Left cardiac atrium (tissue), 4 donors: ENCODE measurements at places on chromosomes 7 and 10.

DNA sequence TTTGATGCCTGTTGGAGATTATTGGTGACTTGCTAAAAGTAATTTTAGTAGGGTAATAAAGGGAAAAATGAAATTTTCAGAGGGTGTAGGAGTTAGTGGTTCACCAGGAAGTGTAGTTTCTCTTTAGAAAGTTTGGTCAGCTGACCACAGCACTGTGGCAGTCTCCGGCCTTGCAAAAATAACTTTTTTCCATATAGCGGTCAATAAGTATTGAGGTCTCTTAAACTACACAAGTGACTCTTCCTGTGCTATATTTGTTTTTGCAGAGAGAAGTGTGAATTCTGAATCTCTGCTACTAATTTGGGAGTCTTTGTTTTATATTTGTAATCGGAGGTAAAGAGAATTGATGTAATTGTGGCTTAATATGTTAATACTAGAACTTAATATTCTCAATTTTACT lies 24.3 kb downstream of the PTPN12 start:
- no peak for DNase-seq

GRCh38 chr10:22682237-22683139 lies 31.9 kb downstream of the PIP4K2A start:
- DNase-seq = no peak

GRCh38 chr7:127885222-127885772 lies 145.9 kb downstream of the LRRC4 start:
- DNase-seq = no peak

DNA sequence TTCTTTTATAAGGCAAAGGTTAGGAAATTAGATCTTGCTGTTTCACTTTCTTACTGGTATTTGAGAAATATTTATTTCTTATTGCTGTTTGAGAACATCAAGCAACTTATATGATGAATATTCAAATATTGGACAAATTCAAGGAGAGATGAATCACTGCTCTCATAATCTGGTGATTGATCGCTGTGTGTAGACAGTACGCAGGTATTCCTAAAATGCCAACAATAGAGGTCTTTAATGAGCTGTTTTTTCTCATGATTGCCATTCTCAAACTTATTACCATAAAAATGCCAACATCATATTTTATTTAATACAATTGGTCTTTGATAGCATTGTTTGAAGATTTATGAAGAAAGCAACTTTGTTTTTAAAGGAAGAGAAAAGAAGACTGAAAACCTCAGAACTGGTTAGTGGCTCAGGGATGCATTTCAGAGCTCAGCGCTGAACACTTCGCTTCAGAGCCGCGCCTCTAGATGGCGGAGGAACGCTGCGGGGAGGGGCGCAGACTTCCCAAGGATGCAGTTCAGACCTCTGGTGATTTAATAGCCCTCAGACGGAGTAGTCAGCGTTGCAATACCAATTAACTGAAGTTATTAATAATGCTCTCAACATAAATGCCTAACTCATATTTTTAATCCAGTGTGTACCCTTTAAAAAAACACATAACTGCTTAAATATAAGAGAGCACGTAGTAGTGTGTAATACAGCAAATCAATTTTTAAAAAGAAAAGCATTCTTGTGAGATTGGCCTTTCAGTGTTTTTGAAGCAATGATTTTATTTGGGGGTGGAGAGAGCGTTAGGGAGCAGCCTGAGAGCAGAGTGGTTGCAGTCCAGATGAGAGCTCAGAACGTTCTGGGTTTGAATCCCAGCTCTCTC lies 38.5 kb upstream of the STEAP4 start:
- DNase-seq = peak; percentile 61

DNA sequence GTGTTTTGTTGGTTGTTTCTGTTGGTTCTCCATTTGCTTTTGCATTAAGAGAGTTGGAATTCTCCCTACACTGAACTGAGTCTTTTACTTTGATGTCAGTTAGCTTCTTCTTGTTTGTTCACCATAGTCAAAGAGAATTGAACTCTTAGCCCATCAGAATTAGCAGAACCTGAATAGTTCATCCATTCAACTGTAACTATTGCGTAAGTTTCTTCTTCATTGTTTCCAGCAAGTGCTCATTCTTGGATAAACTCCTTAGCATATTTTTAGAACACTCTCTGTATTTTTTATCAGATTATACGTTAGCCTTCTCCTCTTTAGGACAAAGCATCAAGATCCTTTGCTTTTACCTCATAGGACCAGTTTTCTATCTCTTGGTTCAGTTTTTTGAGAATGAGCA lies 128.4 kb upstream of the RAB11FIP2 start:
- DNase-seq = no peak

DNA sequence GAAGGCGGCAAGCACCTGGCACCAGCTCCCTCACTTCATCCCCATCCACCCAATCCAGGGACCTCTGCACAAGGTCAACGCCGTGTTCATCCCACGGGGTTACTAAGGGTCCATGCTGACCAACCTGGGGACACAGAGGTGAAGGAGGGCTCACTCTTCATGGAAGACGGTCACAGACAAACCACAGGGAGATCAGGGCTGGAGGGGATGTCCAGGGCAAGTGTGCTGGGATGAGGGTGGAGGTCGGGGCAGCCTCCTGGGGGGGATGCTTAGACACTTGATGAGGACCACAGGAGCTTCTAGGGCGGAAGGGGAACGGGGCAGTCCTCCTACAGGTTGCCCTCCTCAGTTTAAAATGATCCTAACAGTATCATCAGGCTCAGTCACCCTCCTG lies 46.7 kb downstream of the FAM53B start:
- peak; percentile 8 for DNase-seq

- no peak for DNase-seq
These were observed 133.3 kb downstream of the KCNMA1 start for GRCh38 chr10:77504196-77504872.

DNA sequence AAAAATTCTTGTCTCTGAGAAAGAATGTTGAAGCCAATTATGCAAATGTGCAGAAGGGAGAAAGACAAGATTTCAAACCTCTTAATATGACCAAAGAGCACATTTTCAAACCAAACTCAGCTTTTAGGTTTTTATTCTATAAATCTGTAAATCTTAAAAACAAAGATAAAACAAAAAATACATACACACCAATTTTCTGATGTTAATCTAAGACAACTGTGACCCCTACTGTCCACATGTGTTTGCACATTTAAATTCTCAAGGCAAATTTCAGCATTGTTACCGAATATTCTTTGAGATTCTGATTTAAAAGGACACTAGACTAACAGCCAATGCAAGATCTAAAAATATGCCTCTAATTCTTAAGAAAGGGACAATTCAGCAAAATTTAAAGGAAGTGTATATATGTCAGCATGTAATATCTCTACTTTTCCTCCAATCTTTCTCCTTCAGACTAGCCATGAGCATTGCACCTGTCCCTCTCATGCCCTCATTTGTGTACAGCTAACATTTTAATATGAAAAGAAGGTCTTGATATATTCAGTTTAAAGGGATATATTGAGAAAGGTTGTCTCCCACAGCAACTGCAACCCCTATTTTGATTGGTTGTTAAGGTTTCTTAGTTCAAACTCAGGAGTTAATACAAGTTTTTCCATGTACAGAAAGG lies 417.9 kb downstream of the IPMK start:
- no peak for DNase-seq

- DNase-seq = no peak
These were observed 960.8 kb upstream of the GHITM start for GRCh38 chr10:83178526-83178925.

GRCh38 chr10:124997306-124997705 lies 55.4 kb downstream of the ZRANB1 start:
- peak; percentile 15 for DNase-seq

DNA sequence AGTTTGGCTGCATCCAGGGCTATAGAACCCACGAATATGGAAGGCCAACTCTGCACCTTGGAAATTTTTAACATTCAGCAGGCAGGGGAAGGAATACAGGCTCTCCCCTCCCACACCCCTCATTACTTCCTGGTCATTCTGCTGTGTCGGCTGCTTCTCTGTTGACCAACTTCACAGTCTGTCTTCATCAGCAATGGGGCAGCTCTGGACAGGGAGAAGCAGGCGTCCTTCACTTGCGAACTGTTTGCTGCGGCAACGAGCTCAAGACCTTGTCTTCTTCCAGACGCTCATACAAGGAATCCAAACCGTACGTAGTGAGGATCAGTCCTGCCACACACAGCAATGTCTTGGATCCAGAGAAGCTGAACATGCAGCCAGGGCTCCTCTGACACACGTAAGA lies 192.2 kb downstream of the DIP2C start:
- no peak for DNase-seq

- no peak for DNase-seq
These were observed 263.1 kb downstream of the ACTR3B start for GRCh38 chr7:153022475-153023193.

DNA sequence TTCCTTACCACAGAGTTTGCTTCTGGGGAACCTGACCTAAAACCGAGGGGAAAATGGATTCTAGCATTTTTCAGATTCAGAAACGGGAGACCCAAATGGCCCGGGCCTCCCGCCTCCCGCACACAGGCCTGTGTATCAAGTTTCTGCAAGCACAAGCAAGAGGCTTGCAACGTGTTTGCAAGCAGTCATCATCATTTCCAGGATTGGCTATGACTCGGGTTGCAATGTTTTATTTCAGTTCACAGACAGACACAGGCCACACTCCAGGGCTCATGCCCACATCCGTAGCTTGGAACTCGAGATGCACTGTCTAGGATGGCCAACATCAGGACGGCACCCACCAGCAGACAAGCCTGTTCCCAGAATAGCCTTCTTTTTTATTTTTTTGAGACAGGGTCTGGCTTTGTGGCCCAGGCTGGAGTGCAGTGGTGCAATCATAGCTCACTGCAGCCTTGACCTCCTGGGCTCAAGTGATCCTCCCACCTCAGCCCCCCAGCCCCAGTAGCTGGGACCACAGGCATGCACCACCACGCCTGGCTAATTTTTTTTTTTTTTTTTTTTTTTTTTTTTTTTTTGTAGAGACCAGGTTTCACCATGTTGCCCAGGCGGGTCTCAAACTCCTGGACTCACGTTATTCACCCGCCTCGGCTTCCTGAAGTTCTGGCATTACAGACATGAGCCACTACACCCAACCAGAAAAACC lies 68.1 kb upstream of the FOXK1 start:
- no peak for DNase-seq

- peak; percentile 73 for DNase-seq
These were observed 134.3 kb upstream of the PDE1C start for GRCh38 chr7:32204361-32205018.

GRCh38 chr7:1639532-1640175 lies 30.4 kb upstream of the ELFN1 start:
- no peak for DNase-seq

- DNase-seq = peak; percentile 37
These were observed 18.7 kb downstream of the SRRM3 start for GRCh38 chr7:76220185-76221057.

- DNase-seq = no peak
These were observed 124.1 kb upstream of the EFCAB10 start for GRCh38 chr7:105705427-105705826.

GRCh38 chr7:45193828-45194227 lies 36.2 kb downstream of the RAMP3 start:
- DNase-seq = no peak

DNA sequence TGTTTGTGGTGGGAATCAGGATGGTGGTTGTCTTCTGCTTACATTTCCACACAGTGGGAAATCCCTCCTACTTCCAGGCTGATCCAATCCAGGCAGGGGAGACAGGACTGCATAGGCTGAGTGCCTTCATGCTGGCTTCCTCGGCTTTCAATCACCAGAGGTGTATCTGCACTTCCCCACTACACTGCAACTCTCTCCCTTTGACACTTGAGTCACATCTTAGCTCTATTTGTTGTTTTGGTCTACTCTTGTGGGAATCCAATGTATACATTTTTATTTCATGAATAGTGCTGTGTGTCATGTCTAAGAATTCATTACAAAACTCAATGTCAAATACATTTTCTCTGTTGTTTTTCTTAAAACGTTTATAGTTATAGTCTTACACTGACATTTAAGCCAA lies 735.6 kb downstream of the XPNPEP1 start:
- no peak for DNase-seq

- no peak for DNase-seq
These were observed 75.5 kb upstream of the RPA3 start for GRCh38 chr7:7793921-7794320.

GRCh38 chr10:19702215-19702614 lies 114.0 kb upstream of the PLXDC2 start:
- no peak for DNase-seq

- DNase-seq = peak; percentile 39
These were observed 47.2 kb downstream of the LRRC20 start for GRCh38 chr10:70335246-70335613.

GRCh38 chr10:104197364-104197763 lies 34.8 kb downstream of the CFAP43 start:
- no peak for DNase-seq

GRCh38 chr10:65419629-65420028 lies 1506.2 kb upstream of the LRRTM3 start:
- no peak for DNase-seq

DNA sequence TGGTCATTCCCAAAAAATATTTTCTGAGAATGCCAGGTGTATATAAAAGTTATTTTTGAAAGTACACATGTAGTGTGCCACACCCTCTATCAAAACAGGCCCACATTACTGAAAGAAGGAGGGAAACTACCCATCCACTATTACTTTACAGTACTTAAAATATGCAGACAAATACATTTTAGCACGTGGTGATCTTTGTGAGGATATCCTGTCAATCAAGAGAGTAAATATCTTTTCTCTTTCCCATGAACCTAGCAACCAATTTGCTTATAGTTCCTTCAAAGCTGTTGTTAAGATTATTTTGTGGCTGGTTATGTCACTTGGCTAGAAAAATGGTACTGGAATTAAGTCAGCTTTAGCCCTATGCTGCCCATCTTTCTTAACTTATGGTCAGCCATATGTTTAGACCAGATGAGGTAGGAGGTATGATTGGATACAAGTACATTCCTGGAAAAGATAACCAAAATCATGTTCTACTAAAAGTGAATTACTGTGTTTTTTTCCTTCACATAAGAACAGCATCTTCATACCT lies 70.1 kb downstream of the AUTS2 start:
- DNase-seq = no peak

DNA sequence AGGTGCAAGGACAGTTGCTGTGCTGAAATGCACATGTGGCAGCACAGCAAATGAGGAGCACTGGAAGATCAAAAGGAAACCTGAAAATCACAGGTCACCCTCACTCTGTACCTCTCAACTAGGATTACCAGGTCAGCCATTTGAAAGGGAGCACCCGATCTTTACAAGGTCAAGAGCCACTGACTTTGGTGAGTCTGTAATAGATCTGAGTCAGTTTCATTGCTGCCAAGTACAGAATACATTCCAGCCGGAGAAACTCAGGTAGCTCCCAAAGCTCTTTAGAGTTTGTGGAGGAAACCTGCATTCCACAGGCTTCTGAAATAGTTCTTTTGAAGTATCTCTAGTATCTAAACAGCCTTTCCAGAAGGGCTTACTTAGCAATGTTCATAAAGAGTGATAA lies 217.5 kb downstream of the SNX13 start:
- no peak for DNase-seq

GRCh38 chr10:88689366-88689765 lies 16.7 kb upstream of the LIPK start:
- no peak for DNase-seq

- DNase-seq = no peak
These were observed 3.4 kb upstream of the FIS1 start for GRCh38 chr7:101248276-101248675.
